NCI-H2081 (cell line): ENCODE measurements at places on chromosomes 13 and 19.

GRCh38 chr19:3375221-3376090 is 9.1 kb downstream of the NFIC start:
- no peak for DNase-seq

DNA sequence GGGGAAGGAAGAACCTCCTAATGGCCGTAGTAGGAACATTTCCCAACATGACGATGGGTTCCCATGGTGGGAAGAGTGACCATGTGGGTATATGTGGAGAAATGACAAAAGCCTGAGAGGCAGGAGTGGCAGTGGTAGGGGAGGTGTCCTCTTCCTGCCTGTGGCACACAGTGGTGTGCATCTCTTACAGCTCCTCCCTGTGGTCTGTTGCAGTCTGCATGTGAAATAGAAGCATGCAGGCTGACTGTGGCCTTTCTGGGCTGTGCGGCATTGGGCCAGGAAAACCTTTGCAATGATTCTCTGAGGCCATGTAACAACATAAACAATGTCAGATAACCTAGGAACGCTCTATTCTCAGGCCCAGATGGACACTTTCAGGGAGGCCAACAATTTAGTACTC is 84.0 kb downstream of the LACC1 start:
- DNase-seq: no peak

DNA sequence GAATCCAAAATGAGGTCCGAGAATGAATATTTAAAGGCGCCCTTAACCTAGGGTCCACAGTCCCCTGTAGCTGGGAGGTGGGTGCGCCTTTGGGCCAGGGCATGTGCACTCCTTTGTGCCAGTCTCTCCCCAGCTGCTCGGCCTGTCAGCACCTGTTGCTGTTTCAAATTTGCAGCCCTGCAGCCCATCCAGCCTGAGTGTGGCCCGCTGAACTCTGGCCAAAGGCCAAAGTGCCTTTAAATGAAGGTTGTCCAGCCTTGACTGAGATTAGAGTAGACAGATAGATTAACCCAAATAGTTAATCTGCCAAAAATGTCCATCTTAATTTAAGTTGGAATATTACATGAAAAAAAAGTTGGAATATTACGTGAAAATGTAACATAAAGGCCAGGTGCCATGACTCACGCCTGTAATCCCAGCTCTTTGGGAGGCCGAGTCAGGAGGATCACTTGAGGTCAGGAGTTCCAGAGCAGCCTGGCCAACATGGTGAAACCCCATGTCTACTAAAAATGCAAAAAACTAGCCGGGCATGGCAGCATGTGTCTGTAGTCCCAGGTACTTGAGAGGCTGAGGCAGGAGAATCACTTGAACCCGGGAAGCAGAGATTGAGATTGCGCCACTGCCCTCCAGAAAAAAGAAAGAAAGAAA is 25.3 kb downstream of the TPT1 start:
- DNase-seq: no peak

DNA sequence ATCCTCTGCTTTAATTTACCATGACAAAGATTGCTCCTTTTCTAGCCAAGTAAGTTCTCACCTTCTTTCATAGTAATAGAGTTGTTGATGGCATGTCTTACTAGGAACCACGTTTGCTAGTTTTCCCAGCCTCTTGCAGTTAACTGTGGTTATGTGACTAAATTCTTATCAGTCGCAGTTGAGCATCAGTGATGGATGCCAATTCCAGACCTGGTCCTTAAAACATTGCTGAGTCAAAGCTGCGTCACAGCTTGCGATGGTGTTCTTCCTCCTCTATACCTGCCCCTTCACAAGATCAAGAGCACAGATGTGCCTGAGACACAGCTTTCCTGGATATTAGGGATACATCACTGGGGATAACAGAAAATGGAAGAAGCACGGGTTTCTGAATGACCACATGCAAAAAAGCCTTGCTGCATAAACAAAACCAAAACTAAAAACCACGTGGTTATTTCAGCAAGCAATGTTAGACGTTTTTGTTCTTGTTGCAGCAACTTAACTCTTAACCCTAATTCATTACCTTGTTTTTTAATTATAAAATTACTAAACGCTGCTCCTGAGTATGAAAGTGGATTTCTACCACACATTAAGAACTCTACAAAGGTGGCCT is 97.6 kb upstream of the DACH1 start:
- DNase-seq: no peak
